ENCODE measurements at places on chromosomes 3 and 15. TPM values are rescaled to one million over a fixed set of nuclear protein-coding genes. Genes with fewer than 3 reads are reported as not detected.

DNA sequence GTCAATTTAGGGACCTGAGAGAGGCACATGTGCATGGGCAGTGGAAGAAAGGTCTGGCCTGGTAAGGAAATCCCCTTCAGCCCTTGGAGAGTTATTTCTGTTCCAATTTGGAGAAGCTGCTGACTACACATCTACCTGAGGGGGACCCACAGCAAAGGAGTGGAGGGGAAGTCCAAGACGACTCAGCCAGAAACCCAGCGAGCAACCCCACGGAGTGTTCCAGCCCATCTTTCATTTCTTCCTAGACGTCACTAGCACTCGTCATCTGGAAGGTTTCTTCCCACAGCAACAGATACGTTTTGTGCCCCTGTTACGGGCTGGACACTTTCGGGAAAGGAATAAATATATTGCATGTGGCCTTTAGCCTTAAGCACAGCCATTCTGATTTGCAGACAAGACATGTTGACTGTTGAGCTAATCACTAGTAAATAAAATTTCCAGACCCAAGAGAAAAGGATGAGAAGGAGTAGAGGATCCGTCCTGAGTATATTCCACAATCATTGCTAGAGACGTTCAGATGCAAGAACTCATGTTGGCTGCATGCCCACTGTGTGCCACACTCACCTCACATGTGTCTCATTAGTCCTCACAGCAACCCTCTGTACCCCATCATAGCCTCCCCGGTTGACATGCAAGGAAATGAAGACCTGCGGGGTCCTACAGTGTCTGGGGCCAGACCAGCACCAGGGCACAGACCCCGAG is 7.8 kb upstream of the FAM174B start:
- DNase-seq, result no peak

GRCh38 chr3:126543457-126544061 is 15.2 kb downstream of the C3orf22 start:
- peak; percentile 3 for DNase-seq

DNA sequence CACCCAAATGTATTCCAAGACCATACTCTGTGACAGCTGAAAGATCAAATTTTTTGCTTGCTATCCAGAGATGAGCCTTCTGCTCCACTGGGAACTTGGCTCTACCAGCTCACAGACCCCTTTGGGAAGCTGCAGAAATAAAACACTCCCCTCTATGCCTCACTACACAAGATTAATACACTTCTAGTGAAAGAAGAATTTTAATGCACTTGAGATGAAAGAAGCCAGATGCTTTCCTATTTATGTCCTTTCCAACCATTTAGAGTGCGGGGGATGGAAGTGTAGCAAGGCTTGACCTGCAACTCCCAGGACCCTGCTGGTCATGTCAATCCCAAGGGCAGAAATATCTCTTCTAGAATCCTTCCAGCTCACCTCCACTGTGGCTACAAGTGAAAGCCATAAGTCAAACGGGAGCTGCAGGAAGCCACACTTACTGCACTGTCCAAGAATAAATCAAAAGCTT is 34.7 kb downstream of the ANXA2 start:
- no peak for DNase-seq

- DNase-seq, result no peak
Observed at GRCh38 chr15:73931441-73931840, 5.2 kb downstream of the LOXL1 start.

GRCh38 chr15:55758580-55758986 is 15.6 kb upstream of the PRTG start:
- DNase-seq, result no peak

DNA sequence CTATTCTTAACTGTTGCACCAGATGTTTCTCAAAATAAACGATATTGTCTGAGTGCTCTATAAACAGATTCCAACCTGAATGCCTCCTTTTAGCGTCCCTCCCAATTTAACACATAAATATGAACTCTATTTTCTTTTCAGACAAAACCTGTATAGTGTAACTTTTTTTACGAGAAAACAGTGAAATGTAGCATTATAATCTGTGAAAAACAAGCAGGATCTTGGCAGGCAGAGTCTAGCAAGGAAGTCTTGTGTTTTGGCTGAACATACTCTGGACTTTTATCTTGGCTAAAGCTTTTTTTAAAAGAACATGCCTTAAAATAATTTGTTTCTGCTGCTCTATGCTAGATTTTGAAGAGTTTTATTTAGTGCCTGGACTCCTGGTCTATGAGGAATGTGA is 150.5 kb downstream of the ROBO2 start:
- DNase-seq, result no peak

CIDEC gene
- 63.3 TPM for total RNA-seq

Data from left cardiac atrium (tissue), 4 donors.